Stimulated activated CD8-positive, alpha-beta memory T cell treated with anti-CD3 and anti-CD28 coated beads, Interleukin-7, amount 100 ng/mL, for 1 hour (primary cell): ENCODE measurements at places on chromosomes 3 and 15.

GRCh38 chr3:126472277-126473006 lies 3.2 kb downstream of the ZXDC start:
- no peak for DNase-seq

- no peak for DNase-seq
Observed at GRCh38 chr3:20235796-20236195, 49.8 kb upstream of the SGO1 start.

GRCh38 chr15:90306560-90306959 lies 41.1 kb downstream of the NGRN start:
- DNase-seq = no peak

GRCh38 chr15:59251001-59251845 lies 44.6 kb downstream of the LDHAL6B start:
- no peak for DNase-seq

- DNase-seq = no peak
Observed at GRCh38 chr3:117893638-117894037, 1141.0 kb downstream of the IGSF11 start.

GRCh38 chr15:40238532-40239403 lies at the start of gene PAK6:
Gene PAK6, plus strand, starts transcription at chr15:40239063. Its CDS starts 25,723 bp downstream, at chr15:40264786.
- DNase-seq = no peak

- DNase-seq = no peak
Observed at GRCh38 chr3:102394517-102394916, 40.3 kb upstream of the ZPLD1 start.

- DNase-seq = no peak
Observed at GRCh38 chr15:81080996-81081395, 53.1 kb upstream of the CFAP161 start.

DNA sequence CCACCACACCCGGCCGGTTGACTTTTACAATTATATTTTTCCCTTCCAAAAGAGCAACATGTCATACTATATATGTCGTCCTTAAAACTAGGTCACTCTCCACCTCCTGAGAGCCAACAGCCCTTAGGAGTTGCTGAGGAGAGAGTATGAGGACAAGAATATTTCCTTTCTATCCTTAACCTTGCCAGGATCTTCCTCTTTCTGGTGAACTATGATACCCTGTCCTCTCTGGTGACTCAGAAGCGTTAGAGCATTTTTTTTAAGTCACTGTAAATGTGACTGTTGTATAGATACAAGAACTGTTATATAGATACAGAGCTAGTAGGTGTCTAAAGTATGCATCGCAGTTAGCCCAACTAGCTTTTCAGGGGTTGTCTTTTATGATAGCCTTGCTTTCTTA lies 33.7 kb upstream of the MTHFS start:
- DNase-seq = no peak

- no peak for DNase-seq
Observed at GRCh38 chr3:126807795-126808194, 103.8 kb downstream of the CHCHD6 start.

DNA sequence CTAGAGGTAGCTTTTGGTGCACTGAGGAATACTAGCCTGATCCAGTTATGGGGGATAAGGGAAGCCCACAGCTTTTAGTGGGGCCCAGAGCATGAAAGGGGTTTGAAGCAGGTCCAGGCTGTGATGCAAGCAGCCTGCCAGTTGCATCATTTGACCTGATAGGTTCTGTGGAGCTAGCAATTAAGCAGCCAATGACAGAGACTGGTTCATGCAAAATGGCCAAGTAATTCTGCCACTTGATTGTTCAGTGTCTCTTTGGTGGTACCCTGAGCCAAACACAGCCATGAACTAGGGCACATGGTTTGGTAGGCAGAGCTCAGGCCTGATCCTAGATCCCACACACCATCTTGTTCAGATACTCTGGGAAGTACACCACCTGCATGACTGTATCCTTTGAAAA lies 91.0 kb upstream of the PRR23C start:
- DNase-seq = no peak

GRCh38 chr3:133487920-133488540 lies 85.5 kb upstream of the CDV3 start:
- no peak for DNase-seq

GRCh38 chr3:57706462-57706861 lies 13.6 kb upstream of the DENND6A start:
- DNase-seq = no peak

GRCh38 chr3:197260491-197261163 lies 37.8 kb downstream of the DLG1 start:
- no peak for DNase-seq

GRCh38 chr3:62293051-62293780 lies 80.1 kb downstream of the FEZF2 start:
- DNase-seq = no peak

DNA sequence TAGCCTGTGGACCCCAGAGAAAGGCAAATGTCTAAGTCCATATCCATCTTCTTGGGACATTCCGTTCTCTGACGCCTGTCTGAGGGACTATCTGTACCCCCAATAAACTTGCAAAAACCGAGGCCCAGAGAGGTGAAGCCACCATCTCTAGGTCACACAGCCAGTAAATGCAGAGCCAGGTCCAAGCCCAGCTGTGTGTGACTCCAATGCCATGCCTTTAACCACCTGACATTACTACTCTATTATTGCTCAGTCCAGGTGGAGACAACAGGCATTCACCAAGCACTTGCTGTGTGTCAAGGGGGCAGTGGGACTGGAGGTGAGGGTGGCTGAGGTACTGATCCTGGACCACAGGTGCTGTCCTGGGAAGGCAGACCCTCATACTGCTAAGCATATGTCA lies 25.4 kb downstream of the CYP8B1 start:
- DNase-seq = no peak

- no peak for DNase-seq
Observed at GRCh38 chr15:79310612-79310984, 314 bp upstream of the TMED3 start.

GRCh38 chr3:112781599-112781998 lies 65.1 kb downstream of the CD200R1L start:
- DNase-seq = no peak

- DNase-seq = no peak
Observed at GRCh38 chr3:138408751-138409570, 25.5 kb upstream of the ESYT3 start.

GRCh38 chr15:89880727-89881126 lies 13.1 kb downstream of the AP3S2 start:
- no peak for DNase-seq

- no peak for DNase-seq
Observed at GRCh38 chr3:140347151-140347550, 330.7 kb upstream of the TRIM42 start.

DNA sequence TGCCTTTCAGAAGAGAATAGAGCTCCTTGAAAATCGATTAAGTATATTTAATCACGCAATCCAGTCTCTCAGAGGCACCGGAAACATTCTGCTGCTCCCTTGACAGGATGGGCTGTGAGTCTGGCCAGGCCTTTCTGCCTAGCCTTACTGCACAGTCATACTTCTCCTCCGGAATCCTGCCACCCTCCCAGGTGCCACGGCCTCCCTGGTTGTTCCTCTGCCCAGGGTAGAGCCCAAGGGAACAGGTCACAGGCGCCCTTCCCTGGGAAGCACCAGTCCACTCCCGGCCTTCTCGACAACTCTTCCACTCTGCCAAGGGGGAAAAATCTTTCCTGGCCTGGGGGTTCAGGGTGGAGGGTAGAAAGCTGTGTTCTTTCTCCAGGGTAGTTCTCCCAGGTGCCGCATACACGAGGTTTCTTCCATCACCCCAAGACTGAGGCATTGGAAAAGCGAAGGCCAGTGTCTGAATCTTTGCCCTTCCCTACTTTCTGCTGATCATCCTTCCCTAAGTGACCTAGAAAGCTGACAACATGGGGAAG lies 17.4 kb upstream of the SYNM start:
- no peak for DNase-seq

GRCh38 chr3:187041362-187042307 lies 97.7 kb downstream of the RPL39L start:
- DNase-seq = no peak

DNA sequence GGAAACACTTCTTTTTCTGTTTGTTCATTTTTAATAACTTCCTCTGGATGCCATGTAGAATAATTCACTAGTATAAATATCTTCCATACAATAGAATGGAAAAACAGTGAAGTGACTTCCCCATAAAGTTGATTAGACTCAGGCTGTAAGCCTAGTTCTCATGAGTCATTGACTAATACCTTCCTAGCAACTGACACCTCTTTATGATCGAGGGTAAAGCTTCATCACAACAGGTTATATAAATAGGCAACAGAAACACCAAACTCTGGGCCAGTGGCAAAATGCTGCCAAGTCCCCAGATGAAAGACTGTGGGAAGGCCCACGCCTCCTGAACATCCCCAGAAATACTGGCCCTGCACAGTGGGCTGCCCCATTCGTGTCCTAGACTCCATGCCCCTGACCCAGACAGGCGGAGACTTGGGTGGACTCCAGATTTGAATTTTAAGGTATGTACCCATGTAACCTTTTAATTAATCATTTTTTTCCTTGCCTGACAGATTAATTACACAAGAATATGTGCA lies 71.3 kb upstream of the TBC1D23 start:
- no peak for DNase-seq

GRCh38 chr3:112013058-112013783 lies 14.5 kb downstream of the TAGLN3 start:
- peak; percentile 20 for DNase-seq

DNA sequence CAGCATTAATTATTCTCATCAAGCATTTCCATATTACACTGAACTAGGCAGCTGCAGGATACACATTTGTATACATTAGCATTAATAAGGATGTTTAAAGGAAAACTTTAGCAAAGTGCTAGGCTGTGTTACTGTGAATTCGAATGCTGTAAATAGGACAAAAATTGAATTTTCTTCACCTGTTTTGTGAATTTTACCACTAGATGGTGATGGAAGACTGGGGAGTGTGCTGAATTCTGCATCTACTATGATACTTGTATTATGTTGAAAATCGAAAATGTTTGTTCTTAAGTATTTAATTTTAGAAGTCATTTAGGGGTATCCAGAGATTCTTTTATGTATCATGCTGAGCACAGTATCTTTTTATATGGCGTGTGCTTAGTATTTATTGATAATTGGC lies 12.3 kb upstream of the P2RY14 start:
- no peak for DNase-seq

DNA sequence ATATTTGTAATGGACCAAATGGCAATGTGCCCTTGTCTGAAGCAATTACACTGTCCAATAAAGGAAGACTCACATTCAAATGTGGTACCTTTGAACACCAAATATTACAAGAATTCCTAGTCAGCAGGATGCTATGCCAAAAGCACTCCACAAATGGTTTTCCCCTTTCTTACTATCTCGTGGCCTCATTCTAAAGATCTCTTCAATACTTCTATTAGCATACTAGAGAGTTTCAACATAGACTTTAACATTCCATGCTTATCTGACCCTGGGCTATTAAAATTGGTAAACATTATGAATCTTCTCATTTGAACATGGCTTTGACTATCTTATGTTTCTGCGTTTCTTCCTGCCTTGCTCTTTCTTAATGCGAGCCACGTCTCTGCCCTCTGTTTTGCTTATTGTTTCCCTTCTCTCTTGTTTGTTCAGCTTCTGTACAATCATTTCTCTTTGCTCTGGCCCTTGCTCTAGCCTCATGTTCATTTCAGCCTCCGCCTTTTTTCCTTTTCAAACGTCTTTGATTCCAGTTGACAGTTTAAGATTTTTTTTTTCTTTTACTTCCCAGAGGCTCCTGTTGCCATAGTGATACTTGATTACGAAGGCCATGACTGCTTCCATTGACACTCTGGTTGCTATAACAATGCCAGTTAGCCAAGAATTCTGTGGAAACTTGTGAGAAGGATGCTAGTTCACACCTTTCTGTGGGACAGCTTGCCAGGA lies 49.5 kb upstream of the SLC9A9 start:
- no peak for DNase-seq

- no peak for DNase-seq
Observed at GRCh38 chr3:42257007-42257406, 9.0 kb downstream of the CCK start.

DNA sequence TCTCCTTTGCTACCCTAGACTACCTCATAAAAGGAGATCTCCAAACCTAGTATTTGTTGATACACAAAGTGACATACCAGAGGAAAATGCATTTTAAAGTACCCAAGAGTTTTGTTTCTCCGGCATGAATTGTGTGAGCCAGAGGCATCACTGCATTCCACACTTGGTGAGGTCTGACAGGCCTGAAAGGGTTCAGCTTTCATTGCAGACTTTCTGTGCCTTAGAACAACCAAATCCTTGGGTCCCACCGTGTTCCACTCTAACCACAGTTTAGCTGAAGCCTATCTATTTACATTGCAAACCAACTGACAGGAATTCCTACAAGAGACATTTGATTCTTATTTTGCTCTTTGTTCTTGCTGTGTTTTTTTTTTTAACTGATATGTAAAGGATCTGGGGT lies 21.0 kb upstream of the EID1 start:
- DNase-seq = no peak

GRCh38 chr3:28206479-28206878 lies 34.9 kb upstream of the CMC1 start:
- no peak for DNase-seq

GRCh38 chr3:14920536-14920935 lies 26.8 kb upstream of the NR2C2 start:
- no peak for DNase-seq

GRCh38 chr3:71376503-71376902 lies 207.0 kb downstream of the FOXP1 start:
- DNase-seq = no peak

GRCh38 chr3:88041005-88041404 lies 17.8 kb downstream of the CGGBP1 start:
- no peak for DNase-seq

- DNase-seq = no peak
Observed at GRCh38 chr3:10226293-10226692, 22.0 kb upstream of the TATDN2 start.

GRCh38 chr3:128123156-128123537 lies 465 bp downstream of the RUVBL1 start:
- DNase-seq = no peak

GRCh38 chr15:71162309-71162708 lies 47.0 kb downstream of the THSD4 start:
- no peak for DNase-seq

DNA sequence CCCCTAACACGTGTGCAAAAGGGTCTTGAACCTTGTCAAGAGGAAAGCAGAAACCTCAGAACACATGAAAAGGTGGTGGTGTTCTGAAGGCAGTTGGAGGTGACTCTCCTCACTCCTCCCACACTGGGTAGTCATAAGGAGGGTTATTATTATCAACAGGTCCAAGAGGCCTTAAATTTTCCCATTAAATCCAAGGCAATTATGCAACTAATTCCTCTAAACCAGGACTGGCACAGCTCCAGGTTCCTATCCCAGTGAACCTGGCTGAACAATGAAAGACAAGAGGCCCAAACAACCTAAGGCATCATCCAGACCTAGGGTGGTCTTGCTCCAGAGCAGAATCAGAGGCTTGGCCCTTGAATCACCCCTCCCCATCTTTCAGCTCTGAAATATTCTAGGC lies 15.0 kb downstream of the MYLK start:
- no peak for DNase-seq

- no peak for DNase-seq
Observed at GRCh38 chr15:63763476-63764123, 70.1 kb downstream of the HERC1 start.
